ENCODE measurements at places on chromosomes 16 and 17.
A peak's percentile ranks its signal among the peaks of the same experiment; 100 is the strongest.

DNA sequence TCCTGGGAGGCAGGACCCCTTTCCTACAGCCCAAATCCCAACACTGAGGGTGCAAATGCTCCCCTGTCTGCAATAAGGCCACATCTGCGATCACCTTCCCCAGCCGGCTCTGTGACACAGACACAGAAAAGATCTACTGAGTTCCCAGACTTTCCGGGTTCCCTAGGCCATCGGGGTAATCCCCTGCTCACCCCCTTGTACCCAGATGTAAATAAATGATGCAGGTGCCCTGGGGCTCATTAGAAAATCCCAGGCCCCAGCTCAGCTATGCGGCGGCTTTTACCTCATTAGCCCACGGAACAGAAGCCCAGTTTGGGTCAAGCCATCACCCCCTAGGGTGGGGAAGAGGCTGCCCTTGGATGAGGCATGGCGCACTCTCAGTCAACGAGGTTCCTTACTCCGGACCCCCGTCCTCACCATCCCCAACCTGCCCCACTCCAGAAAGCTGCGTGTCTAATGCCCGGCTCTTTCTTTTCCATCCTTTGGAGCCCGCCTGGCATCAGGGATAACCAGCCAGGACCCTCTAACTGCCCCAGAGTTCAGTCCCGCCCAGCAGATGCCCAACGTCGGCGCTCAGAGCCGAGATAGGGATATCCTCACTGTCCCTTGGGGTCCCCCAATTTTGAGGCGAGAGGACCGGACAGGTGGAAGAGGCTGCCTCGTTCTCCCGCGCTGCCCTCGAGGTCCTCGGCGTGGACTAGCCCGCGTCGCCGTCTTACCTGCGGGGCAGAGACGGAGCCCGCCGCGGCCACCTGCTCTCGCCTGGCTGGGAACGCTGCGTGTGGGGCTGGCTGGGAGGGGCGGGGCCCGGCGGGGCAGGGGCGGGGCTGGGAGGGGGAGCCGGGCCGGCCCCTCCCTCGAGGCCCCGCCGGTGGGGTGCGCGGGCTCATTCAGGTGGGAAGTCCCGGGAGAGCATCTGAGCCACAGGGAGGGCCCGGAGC lies at the start of gene ZNF385C:
Gene ZNF385C (minus strand): TSS at position 783 of the 941 bp plus-strand sequence. CDS start 35,417 bp downstream, outside the sequence.
- no peak for DNase-seq

- DNase-seq, result peak; percentile 29
Observed at GRCh38 chr17:10729334-10730193, at the start of gene TMEM220. Gene TMEM220 (minus strand): TSS chr17:10730023. CDS start chr17:10729851, 172 bp downstream.

- no peak for DNase-seq
Observed at GRCh38 chr17:81655378-81656117, 794 bp downstream of the PDE6G start.

DNA sequence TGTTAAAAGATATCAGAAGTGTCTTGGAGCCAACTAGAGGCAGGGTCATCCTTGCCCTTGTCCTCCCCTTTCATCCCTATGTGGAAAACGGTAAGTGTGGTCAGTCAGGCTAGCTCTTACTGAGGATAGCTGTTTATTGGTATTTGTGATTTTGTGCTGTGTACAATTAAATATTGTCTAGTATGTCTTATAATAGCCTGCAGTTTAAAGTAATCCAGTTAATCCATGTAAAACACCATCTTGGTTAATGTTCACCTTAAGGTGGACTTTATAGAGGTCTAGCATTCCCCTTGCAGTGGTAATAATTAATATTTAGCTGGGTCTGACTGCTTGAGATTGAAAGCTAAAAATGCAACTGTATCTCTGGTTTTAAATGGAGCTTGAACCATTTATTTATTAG lies 25.6 kb downstream of the METTL9 start:
- DNase-seq, result no peak

GRCh38 chr16:24944206-24944605 lies 71.0 kb downstream of the ARHGAP17 start:
- no peak for DNase-seq

- no peak for DNase-seq
Observed at GRCh38 chr17:40448639-40449261, 5.5 kb downstream of the IGFBP4 start.

DNA sequence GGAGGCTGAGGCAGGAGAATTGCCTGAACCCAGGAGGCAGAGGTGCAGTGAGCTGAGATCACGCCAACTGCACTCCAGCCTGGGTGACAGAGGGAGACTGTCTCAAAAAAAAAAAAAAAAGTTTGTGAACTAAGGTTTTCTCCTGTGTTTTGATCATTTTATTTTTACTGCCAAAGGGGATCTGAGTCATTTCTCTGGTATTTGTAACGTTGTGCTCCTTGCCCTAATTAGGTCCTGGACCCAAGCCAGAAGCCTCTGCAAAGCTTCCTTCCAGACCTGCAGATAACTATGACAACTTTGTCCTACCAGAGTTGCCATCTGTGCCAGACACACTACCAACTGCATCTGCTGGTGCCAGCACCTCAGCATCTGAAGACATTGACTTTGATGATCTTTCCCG lies 32.1 kb downstream of the IST1 start:
- DNase-seq, result no peak

GRCh38 chr17:40750391-40750790 lies 4.7 kb downstream of the KRT25 start:
- no peak for DNase-seq

GRCh38 chr16:85227946-85228862 lies 115.9 kb upstream of the CIBAR2 start:
- DNase-seq, result no peak

- DNase-seq, result no peak
Observed at GRCh38 chr16:50744881-50745280, 3.0 kb downstream of the CYLD start.

DNA sequence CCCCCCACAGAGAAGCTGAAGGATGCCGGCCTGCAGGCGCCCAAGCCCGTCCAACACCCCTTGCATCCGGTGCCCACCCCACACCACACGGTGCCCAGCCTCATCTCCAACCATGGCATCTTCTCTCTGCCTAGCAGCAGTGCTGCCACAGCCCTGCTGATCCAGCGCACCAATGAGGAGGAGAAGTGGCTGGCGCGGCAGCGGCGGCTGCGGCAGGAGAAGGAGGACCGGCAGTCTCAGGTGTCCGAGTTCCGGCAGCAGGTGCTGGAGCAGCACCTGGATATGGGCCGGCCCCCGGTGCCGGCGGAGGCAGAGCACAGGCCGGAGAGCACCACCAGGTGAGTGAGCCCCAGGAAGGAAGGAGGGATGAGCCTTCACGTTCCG lies 31.5 kb downstream of the GINS2 start:
- no peak for DNase-seq

DNA sequence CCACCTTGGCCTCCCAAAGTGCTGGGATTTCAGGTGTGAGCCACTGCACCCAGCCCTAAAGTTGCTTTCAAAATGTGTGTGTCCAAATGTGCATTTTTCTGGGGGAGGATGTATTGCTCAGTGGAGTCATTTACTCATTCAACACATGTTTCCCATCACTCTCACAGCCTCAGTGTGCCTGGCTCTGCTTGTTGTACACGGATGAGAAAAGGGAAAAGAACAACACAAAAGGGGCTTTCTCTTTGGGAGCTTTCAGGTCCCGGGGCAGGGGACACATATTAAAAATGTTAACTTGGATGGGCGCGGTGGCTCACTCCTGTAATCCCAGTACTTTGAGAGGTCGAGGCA lies 1.7 kb upstream of the PPL start:
- no peak for DNase-seq

GRCh38 chr16:28168991-28169554 lies 42.7 kb downstream of the XPO6 start:
- peak; percentile 24 for DNase-seq

- DNase-seq, result no peak
Observed at GRCh38 chr17:9484789-9485188, 90.8 kb downstream of the STX8 start.

GRCh38 chr16:56662357-56663354 lies 4.9 kb downstream of the MT1F start:
- DNase-seq, result no peak

GRCh38 chr17:27540318-27541101 lies 84.3 kb downstream of the KSR1 start:
- DNase-seq, result no peak

DNA sequence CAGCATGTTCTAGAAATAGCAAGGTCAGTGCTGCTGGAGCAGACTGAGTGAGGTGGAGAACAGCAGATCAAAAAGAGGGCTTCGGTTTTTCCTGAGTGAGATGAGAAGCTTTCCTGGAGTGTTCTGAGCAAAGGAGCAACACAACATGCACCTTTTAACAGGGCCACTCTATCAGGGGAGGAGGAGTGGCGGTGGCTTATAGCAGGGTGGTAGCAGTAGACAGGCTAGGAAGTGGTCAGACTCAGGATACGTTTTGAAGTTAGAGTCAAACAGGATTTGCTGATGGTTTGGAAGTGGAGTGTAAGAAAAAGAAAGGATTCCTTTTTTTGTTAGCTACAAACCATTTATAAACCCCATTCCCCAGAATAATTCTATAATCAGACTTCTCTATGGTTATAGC lies 12.5 kb downstream of the POLG2 start:
- no peak for DNase-seq

All from stimulated activated CD4-positive, alpha-beta T cell treated with anti-CD3 and anti-CD28 coated beads, TNF-alpha, amount 100 ng/mL, for 1 hour (primary cell).